ENCODE measurements at places on chromosomes 12 and 14.

GRCh38 chr12:1763153-1763552, 57.2 kb upstream of the LRTM2 start:
- no peak for DNase-seq

DNA sequence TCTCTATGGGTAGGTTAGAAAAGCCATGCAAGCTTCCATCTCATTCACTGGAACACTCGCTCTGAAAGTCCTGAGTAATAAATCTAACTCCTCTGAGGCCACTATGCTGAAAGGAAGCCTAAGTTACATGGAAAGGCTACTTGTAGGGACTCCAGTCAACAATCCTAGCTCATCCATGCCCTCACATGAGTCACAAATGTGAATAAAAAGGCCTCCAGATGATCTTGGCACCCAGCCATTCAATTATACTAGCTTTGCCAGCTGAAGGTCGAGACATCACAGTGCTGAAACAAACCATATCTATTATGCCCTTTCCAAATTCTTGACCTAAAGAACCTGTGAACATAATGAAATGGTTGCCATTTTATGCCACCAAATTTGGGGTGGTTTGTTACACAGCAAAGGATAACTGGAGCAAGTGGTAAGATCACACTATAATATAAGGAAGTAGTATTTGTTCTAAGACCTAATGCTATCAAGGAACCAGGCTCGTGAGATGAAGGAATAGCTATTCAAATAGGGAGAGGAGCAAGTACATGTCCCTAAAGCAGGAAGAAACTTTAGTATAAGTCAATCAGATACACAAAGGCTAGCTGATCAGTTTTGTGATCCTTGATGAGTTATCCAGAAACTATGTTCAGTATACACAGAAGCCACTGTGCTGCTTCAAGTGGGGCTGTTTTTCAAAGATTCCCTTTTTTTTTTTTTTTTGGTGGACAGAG, 142.1 kb downstream of the MED13L start:
- peak; percentile 90 for DNase-seq

- DNase-seq = no peak
Measured at GRCh38 chr14:81051547-81051946, 96.1 kb downstream of the TSHR start.

- DNase-seq = peak; percentile 67
Measured at GRCh38 chr12:108884116-108885012, 4.5 kb downstream of the DAO start.

- DNase-seq = no peak
Measured at GRCh38 chr14:82403987-82404386, 870.3 kb upstream of the SEL1L start.

- DNase-seq = no peak
Measured at GRCh38 chr14:61184112-61184511, 97.0 kb downstream of the TMEM30B start.

- peak; percentile 68 for DNase-seq
Measured at GRCh38 chr14:48690349-48690748, 895.8 kb downstream of the RPS29 start.

DNA sequence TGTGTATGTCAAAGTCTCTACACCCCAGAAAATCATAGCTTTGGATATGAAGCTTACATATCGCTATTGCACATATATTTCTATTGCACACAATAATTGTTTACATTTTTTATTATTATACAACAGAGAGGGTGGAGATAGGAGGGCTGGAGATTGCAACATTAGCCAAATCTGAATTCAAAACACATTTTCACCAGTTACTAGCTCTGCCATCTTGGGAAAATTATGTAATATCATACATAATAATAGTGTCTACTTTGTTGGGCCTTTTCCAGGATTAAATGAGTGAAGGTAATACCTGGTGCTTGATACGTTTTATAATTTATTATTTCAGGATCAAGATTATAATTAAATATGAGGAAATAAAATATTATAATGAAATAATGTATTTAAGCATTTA, 507.4 kb upstream of the TBX3 start:
- DNase-seq = no peak

GRCh38 chr14:72305561-72305960, 373.3 kb downstream of the RGS6 start:
- DNase-seq = no peak

GRCh38 chr14:32202491-32202997, 525 bp downstream of the RNU6-8 start:
- DNase-seq = peak; percentile 72

GRCh38 chr14:89833120-89833532, 121.4 kb downstream of the EFCAB11 start:
- no peak for DNase-seq

DNA sequence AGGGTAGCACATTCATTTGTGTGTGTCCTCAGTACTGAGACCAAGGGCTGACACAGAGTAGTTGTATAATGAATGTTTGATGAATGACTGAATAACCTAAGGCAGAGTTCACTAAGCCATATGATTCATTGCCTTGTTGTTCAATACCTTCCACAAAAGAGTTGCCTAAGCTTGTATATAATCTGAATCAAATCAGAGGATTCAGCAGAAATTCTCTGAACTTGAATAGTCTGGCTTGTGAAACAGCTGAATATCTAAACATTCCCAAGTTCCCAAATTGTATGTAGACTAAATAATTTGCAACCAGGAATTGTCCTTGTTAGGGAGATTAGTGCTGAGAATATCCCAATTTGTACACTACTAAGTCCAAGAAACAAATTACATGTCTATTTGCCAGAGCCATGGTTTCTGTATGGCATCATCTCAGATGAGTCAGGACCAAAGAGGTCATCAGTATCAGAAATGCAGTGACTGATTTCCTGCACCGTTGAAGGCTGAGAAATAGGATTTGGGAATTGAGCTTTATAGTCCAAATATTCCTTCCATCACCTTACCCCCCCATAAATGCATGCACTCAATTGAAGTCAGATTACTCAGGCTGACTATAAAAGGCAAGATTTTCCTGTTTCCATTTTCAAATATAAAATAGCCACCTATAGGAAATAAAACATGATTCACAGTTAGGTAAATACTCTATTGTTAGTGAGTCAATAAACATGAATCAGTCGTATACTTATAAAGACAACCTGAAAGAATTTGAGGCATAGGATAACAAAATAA, 168.7 kb downstream of the PHLDA1 start:
- peak; percentile 71 for DNase-seq

- DNase-seq = peak; percentile 95
Measured at GRCh38 chr12:98123021-98123461, 392.3 kb upstream of the TMPO start.

- no peak for DNase-seq
Measured at GRCh38 chr12:119721306-119721705, 53.4 kb downstream of the PRKAB1 start.

- DNase-seq = peak; percentile 28
Measured at GRCh38 chr12:5561057-5561456, 129.1 kb downstream of the NTF3 start.

GRCh38 chr14:99356031-99356608, 84.1 kb upstream of the BCL11B start:
- DNase-seq = no peak

DNA sequence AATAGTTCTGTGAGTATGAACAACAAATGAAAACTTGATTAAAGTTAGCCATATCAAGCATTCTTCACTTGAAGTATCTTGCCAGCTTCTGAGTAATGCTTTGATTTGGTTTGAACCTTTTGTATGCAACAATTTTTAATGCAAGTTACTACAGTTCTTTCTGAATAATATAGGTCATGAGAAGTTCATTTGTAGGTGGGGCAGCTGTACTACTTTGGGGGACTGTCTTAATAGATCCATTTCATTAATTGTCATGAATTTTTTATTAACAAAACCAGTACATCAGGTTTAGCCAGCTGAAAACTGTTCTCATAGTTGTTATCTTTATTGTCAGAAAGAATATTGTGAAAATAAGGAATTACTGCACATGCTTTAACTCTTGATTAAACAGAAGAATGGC, 142.7 kb downstream of the FOXA1 start:
- DNase-seq = no peak

DNA sequence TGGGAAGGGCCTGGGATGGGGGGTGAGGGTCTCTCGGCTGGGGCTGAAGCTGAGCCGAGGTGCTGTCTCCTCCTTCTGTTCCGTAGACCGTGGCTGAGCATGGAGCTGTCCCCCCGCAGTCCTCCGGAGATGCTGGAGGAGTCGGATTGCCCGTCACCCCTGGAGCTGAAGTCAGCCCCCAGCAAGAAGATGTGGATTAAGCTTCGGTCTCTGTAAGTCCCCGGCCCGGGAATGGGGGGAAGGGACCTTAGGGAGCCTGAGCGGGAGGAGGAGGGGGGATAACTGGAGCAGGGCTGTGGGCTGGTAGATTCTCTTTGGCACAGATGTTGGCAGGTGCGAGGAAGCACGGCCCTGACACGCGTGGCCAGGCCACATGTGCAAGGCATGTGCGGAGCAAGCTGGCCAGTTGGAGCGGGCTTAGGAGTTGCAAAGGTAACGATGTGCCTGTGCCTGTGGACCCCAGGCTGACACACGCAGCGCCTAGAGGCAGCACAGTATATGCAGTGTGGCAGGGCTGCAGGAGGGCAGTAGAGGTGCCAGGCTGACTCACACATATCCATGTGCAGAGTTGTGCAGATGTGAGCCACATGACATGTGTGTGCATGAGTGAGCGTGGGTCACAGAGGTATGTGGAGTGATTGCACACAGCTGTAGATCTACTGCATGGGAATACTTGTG, 512 bp downstream of the PDE1B start:
- DNase-seq = peak; percentile 34

- peak; percentile 10 for DNase-seq
Measured at GRCh38 chr14:63777024-63777423, 49.2 kb upstream of the SGPP1 start.

DNA sequence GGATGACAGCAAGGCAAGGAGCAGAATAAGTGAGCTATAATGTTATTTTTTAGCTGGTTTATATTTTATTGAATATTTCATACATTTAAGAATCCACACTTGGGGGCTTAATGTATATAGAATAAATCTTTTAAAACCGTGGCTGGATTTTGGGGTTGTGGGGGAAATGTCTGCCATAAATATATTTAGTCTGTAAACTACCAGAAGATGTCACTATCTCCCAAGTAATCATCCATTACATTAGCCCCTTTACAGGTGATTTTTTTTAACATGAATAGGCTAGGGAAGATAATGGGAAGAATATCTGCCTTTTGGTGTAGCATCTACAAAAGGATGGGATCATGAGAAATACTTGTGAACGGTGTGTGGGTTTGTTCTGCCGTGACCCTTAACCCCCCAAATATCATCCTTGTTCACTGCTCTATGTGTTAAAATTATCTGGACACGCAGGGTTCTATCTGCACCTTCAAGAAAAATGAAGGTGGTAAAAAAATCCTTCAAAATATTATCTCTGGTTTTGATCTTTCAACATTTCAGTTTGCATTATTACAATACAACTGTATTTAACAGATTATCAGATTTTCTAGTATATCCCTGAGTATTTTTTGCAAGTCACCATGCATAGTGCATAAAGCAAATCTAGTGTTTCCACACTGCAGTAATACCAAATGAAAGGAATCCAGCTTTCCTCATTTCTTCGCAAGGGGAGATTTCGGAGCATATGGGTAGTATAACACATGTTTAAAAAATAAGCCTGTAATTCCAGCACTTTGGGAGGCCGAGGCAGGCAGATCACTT, 8.0 kb upstream of the SLC17A8 start:
- DNase-seq = peak; percentile 73

- no peak for DNase-seq
Measured at GRCh38 chr14:101772770-101773169, 11.3 kb downstream of the PPP2R5C start.

DNA sequence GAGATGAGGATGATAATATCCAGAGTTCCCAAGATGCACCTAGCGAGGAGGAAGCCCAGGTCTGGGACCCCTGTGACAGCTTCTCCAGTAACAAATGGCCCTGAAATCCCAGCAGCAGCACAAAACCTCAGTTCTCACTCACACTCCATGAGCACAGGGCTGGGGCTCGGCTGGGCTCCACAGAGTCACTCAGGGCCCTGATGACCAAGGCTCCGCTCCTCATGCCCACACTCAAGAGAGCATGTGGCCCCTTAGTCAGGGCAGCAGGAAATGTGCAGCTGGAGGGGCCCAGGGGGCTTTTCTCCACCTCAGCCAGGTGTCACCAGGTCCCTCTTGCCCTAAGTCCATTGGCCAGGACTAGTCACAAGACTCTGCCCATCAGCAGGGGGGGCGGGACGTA, 242.7 kb upstream of the SFSWAP start:
- no peak for DNase-seq

DNA sequence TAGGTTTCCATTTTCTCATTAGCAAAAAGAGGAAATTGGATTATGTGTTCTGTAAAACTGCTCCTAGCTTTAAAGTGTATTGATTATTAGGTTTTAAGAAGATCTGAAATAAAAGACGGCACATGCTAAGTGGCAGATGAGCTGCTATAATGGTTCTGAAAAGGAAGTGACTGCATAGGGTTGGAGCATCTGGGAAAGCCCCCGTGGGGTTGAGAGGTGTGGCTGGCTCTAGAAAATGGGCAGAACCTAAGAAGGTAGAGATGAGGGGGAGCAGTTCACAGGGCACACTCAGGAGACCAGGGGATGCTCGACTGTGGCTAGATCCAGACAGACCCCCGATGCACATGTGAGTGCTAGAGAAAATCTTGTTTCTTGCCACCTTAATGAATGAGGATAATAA, 1.9 kb downstream of the IFNG-AS1 start:
- DNase-seq = no peak

- no peak for DNase-seq
Measured at GRCh38 chr12:93723568-93723930, 46.4 kb downstream of the CRADD start.

GRCh38 chr14:95092723-95093122, 64.6 kb downstream of the DICER1 start:
- DNase-seq = no peak

DNA sequence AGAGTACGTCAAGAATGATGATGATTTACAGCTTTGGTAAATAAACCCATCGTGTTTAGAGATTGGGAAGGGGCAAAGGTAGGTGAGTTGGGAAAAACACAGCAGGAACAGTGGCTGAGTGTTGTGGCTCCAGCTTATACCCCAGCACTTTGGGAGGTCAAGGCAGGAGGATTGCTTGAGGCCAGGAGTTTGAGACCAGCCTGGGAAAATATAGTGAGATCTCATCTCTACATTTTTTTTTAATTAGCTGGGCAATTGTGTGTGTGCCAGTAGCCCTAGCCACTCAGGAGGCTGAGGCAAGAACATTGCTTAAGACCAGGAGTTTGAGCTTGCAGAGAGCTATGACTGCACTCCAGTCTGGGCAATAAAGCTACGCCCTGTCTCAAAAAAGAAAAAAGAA, 77.1 kb downstream of the RASSF9 start:
- DNase-seq = no peak

GRCh38 chr12:3326156-3326849, 164.7 kb upstream of the PRMT8 start:
- no peak for DNase-seq

- DNase-seq = no peak
Measured at GRCh38 chr12:94261119-94261518, 112.7 kb downstream of the PLXNC1 start.

DNA sequence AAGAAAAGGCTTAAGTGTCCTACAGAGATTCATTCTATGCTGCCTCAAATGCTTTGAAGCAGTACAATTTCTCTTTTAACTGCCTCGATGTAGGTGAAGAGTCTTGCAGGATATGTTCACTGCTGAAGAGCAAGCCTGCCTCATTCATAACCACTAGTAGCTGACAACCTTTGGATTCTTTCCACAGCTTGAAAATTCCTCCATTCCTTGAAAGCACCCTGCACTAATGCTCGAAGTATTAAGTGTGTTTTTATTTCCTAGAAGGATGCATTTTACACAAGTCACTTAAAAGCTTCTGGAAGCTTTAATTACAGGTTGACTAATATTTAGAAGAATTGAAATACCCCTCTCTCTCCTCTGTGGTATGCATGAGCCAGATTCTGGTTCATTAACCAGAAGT, 429.4 kb downstream of the DIO2 start:
- DNase-seq = peak; percentile 46
